IMR-90 (cell line): ENCODE measurements at places on chromosomes 2 and 18.
A peak's percentile ranks its signal among the peaks of the same experiment; 100 is the strongest.

- DNase-seq: no peak
Observed at GRCh38 chr2:160484859-160485520, 8.6 kb downstream of the RBMS1 start.

GRCh38 chr2:33312355-33312754 is 164.1 kb upstream of the RASGRP3 start:
- DNase-seq: no peak

DNA sequence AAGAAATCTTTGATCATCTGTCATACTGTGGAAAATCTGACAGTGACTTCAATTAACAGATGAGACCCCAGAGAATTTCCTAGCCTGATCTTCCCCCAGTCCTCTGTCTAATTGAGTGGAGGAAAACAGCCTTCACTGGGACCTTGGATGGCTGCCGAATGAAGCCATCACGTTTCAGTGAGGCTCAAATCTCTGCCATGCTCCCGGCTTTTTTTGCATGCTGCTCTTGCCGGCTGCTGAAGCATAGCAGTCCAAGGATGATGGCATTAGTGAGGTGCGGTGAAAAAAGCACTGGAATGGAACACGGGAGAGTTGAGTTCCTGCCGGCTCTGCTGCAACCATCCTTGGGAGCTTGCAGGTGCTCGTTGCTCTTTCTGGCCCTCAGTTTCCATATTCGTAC is 430.5 kb downstream of the SLC4A3 start:
- DNase-seq: no peak

DNA sequence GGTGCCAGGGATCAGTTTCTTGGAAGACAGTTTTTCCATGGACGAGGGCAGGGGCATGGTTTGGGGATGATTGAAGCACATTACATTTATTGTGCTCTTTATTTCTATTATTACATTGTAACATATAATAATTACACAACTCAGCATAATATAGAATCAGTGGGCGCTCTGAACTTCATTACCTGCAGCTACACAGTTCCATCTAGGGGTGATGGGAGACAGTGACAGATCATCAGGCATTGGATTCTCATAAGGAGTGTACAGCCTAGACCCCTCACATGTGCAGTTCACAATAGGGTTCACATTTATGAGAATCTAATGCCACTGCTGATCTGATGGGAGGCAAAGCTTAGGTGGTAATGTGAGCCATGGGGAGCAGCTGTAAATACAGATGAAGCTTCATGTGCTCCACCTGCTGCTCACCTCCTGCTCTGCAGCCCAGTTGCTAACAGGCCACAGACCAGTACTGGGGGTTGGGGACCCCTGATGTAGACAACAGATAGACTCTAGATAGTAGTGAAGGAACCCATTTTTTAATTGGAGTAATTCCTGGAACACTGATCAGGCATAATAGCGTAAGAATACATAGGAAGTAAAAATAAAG is 41.5 kb upstream of the MC4R start:
- DNase-seq: peak; percentile 7

DNA sequence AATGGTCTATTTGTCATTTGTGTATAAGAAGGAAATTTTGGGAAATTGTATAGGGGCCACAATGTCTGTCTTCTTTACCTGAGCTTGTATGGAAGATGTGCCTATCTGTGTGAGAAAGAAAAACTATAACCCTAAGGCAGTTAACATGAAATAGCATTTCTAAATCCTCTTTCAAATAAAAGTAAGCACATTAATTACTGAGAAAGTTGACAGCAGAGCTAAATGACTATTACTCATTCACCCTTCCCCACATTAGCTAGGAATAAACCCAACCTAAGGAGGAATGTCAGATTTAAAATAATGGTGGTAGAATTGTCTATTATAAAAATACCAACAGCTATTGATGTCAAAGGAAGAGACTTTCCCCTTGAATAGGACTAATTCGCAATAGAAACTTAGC is 56.2 kb downstream of the SLC38A11 start:
- DNase-seq: no peak
